ENCODE measurements at places on chromosomes 7 and 10.

DNA sequence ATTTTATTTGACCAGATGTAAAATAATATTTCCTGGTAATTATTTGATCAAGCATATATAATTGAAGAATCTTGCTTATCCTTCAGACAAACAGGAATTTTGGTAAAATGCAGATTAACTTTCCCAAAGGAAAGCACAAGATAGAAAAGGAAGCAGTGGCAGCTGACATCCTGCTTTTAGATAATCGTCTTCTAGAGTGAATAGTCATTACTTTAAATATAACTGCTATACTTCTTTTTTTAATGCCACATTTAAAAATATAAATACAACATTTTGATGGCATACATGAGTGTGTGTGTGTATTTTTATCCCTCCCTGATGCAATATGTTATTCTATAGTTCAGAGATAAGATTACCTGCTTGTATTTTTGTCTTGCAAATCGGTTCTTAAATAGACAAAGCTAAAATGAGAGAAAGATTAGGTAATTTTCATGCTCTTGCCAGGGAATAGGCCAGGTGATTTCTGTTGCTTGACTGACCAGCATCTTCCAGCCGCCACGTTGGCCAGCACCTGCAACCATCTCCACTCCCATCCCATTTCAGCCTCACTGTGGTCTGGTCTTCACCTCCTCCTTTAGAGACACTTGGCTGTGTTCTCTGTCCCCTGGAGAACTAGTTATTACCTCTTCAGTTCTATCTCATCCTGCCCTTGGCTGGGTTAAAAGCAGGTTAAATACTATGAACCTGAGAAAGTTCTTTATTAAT, 58.1 kb downstream of the MDFIC start:
- no peak for DNase-seq

- no peak for DNase-seq
Measured at GRCh38 chr7:149196705-149197171, 1.4 kb downstream of the ZNF282 start.

- DNase-seq = no peak
Measured at GRCh38 chr7:49780953-49781352, 7.5 kb downstream of the VWC2 start.

DNA sequence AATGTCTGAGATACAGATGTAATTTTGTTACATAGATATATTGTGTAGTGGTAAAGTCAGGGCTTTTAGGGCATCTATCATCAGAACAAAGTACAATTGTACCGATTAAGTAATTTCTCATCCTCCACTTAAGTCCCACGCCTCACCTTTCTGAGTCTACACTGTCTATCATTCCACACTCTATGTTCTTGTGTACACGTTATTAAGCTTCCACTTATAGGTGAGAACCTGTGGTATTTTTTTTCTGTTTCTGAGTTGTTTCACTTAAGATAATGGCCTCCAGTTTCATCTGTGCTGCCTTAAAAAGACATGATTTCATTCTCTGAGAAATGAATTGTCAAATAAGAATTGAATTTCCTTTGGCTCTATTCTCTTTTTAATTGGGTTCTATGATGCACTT, 15.5 kb upstream of the OSBPL3 start:
- DNase-seq = no peak
